Amniotic epithelial cell (primary cell): ENCODE measurements at places on chromosomes 3 and 15.
A peak's percentile ranks its signal among the peaks of the same experiment; 100 is the strongest.

- DNase-seq, result no peak
These were observed 1301.6 kb downstream of the SI start for GRCh38 chr3:163776743-163777142.

- DNase-seq, result no peak
These were observed 76.2 kb upstream of the MELTF start for GRCh38 chr3:197105786-197106185.

- DNase-seq, result no peak
These were observed 25.7 kb downstream of the NTRK3 start for GRCh38 chr15:88230823-88231222.

GRCh38 chr3:31671451-31671850 lies 138.7 kb downstream of the STT3B start:
- DNase-seq, result no peak

DNA sequence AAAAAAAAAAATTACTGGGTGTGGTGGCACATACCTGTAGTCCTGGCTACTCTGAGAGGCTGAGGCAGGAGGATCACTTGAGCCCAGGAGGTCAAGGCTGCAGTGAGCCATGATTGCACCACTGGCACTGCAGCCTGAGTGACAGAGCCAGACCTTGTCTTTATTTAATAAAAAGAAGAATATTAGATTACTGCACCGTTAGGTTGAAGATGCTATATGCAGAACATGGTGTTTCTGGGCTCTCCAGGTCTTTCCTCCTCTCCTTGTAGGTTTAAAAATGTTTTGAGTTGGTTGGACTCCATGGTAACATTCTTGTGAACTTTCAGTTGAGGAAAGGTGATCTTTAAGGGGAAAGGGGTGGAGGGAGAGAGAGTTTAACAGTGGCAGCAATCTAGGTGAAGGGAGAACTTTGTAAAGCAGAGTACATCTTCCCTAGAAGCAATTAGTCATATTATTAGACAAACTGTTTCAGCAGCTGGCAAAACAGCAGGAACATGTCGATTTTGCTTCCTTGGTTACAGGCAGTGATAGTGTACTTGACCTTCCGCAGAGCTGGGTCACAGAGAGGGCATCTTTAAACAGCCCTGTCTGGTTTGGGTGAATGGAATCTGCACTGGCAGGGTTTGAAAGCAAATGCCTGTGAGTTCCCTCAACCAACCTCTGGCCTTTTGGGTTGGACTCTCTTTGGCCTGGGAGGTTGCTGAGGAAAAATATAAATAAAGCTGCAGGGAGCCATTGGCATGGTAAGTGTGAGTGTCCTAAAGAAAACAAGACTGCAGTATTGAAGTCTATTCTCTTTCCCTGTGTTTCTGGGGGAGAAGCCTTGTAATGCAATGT lies 42.8 kb downstream of the NR2C2 start:
- peak; percentile 22 for DNase-seq
